ENCODE measurements at places on chromosomes 5 and 9.

DNA sequence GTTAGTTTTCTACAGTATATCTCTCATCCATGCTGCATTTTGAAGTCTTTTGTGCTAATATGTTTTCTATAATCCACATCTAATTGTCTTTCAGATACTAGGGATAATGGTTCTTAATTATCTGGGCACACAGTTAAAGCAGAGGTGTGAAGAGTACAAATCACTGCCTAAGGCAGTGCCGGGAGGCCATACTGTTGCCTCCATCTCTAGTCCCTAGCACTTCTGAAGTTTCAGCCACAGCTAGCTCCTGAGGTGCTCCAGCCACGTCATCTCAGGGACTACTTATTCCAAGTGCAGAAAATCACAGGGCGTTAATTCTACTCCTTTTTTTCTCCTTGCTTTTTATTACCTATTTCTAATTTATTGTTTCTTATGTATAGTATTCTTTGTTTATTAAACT is 760.0 kb upstream of the FAM174A start:
- DNase-seq, result no peak

- DNase-seq, result no peak
These were observed 1.2 kb upstream of the RLN2 start for GRCh38 chr9:5305741-5306140.

GRCh38 chr9:26310294-26310693 is 582.3 kb downstream of the CAAP1 start:
- no peak for DNase-seq

- no peak for DNase-seq
These were observed 127.8 kb downstream of the KCNIP1 start for GRCh38 chr5:170631466-170632195.

- DNase-seq, result no peak
These were observed 7.1 kb downstream of the PRKAA1 start for GRCh38 chr5:40790947-40791593.

DNA sequence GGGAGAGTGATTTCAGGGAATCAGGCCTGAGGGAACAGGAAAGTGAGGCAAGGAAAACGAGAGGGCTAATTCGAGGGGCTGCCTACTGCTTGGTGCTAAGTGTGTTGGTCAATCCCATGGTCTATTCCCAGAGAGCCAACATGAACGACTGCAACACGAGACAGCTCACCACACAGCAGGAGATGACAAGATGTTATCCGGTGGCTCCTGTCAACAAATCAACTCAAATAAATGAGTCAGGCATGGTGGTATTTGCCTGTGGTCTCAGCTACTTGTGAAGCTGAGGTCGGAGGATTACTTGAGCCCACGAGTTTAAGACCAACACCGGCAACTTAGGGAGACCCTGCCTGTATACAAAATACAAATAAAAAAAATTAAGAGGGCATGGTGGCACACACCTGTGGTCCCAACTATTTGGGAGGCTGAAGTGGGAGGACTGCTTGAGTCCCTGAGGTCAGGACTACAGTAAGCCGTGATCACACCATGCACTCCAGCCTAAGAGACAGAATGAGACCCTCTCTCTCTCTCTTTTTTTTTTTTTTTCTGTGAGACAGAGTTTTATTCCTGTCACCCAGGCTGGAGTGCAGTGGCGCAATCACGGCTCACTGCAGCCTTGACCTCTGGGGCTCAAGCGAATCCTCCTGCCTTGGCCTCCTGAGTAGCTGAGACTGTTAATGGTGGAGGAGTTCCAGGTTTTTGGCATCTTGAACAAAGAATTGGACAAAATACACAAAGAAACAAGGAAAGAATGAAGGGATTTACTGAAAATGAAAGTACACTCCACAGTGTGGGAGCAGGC is 9.0 kb upstream of the FAF2 start:
- no peak for DNase-seq

DNA sequence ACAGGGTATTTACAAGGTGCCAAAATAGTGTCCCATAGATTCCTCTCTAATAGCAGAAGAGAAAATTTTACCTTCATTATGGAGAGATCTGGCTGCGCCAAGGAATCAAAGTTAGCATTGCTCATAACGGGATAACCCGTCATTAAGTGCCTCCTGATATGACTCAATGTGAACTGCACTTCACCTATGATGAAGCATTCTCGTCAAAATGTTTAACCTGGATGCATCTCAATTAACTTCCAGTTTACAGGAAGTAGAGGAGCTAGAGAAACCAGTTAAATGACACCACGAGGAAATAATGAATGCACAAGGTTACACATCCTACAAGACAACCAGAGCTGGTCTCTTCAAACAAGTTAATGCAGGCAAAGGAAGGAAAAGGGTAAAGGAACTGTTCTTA is 17.2 kb downstream of the FBXW11 start:
- DNase-seq, result no peak

DNA sequence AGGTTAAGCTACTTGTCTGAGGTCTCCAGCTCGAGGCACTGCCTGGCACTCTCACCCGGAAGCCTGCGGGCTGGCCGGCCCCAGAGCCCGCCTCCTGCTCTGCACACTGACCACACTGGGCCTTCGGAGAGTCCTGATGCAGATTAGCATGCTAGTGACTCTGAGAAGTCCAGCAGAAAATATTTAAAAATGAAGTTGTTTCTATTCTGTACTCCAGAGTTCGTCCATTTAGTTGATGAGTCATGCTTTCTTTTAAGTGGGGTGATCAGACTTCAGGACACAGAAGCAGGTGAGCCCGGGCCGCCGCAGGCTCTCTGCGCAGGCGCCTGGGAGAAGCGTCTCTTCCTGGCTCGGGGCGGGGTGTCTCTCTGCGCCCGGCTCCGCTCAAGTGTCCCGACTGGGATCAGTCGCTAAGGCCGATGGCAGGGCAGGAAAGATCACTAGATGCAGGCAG is 32.5 kb downstream of the FAM240B start:
- DNase-seq, result peak; percentile 55

- DNase-seq, result no peak
These were observed 22.1 kb downstream of the TRMO start for GRCh38 chr9:97900103-97900737.

GRCh38 chr5:3853362-3853761 is 257.7 kb downstream of the IRX1 start:
- DNase-seq, result no peak

DNA sequence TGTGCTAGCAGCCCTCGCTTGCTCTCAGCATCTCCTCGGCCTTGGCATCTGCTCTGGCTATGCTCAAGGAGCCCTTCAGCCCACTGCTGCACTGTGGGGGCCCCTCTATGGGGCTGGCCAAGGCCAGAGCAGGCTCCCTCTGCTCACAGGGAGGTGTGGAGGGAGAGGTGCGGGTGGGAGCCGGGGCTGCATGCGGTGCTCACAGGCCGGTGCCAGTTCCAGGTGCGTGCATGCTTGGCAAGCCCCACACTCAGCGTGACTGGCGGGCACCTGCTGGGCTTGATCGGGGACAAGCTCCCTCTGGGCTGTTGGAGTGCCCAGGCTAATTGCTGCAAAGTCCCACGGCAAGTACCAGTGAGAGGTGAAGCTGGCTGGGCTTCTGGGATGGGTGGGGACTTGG is 170.5 kb downstream of the TRIM36 start:
- no peak for DNase-seq

DNA sequence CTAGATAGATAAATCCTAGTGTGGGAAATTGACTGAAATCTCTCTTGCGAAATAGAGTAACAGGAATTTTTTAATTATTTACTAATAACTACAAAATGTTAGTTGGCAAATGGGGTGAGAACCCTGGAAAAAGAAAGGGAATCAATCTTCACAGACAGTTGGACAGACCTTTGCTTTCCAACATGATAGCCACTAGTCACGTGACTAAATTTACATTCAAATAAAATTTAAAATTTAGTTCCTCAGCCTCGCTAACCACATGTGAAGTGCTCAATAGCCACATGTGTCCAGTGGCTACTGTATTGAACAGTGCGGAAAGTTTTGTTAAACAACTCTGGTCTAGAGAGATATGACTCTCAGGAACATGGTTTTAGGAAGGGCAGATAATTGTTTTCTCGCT is 289.9 kb upstream of the RASA1 start:
- DNase-seq, result no peak

DNA sequence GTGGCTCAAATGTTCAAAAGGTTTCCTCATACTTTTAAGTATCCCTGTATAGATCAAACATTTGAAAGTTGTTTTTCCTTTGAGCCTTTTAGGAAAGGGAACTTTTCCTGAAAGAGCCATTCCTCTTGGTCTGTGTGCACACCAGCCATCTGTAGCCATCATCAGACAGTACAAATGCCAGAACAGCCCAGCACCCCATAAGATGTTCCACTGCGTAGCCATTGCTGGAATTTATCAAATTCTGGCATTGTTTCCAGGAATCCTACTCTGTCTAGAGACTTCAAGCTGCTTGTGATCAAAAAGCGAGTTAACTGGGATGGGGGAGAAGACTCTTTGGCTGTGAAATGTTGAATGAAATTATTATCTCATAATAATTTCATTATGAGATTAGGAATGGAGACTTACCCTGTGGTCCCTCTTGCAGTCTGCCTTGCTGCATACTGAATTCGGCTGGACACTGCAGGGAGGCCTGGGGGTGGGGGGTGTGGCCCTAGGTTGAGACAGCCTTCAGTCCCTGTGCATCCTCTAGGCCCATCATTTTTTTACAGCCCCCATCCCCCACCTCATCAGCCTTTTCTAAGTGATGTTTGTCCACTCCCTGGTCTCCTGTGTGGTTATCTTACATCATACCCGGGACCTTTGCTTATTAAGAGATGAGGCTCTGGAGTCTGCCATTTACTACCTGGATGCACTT is 99.8 kb downstream of the RALGPS1 start:
- DNase-seq, result no peak

DNA sequence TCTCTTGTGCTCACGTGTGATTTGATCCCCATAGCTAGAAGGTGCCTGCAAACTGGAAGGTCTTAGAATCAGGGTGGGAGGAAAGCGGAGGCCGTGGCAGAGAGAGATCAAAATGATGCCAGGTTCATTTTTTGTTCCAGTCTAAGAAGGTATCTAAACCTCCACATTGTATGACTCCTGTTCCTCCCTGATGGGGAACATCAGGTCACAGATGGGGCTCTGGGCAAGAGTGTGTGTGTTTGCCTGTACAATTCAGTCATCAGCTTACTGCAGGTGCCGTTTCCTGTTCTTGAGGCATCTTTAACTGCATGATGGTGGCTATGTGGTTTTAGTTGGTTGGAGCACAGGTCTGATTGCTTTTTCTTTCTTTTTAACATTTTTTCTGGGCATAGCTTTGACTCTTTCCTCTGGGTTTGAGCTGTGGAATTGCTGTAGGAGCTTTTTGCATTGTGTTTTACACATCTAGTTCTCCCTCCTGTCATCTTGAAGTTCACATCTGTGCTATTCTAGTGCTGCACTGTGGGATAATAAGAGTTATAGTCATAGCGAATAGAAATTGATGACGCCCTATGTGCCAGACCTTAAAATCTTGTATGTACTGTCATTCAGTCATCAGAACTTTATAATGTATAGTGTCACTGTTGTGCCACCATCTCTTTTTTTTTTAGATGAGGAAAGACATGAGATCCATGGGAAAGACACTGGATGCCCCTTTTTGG is 30.8 kb downstream of the ARHGAP26 start:
- no peak for DNase-seq

DNA sequence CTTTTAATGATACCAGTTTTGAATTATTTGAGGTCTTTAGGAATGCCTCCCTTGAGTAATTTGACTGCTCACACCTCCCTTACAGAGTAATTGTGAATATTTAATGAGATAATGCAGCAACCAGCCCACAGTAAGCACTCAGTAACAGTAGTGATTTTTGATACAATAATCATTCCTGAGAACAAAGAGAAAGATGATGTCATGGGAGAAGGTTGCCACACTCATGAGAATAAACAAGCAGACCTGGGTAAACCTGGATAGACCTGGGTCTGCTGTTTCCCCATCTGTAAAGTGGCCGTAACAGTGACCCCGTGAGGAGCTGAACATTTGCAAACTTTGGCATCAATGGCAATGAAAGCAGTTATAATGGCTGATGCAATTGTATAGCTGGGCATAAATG is 4.2 kb downstream of the C1QTNF2 start:
- DNase-seq, result no peak

- DNase-seq, result no peak
These were observed 78.3 kb upstream of the ZNF608 start for GRCh38 chr5:124824637-124825158.

DNA sequence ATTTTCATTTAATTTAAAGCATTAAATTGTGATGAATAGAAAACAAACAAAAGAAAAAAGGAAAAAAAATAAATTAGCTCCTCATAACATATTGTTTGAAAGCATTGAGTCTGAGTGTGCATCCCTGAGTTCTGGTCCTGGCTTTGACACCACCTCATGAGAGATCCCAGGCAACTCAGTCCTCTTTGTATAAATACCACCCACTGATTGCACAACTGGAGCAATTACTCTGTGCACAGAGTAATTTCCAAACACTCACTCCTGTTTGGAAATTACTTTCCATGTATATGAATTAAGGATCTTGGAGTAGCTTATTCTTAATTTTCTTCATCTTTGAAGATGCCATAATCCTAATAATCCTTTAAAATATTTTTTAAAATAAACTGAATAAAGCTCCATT is 59.4 kb upstream of the C5orf46 start:
- no peak for DNase-seq

DNA sequence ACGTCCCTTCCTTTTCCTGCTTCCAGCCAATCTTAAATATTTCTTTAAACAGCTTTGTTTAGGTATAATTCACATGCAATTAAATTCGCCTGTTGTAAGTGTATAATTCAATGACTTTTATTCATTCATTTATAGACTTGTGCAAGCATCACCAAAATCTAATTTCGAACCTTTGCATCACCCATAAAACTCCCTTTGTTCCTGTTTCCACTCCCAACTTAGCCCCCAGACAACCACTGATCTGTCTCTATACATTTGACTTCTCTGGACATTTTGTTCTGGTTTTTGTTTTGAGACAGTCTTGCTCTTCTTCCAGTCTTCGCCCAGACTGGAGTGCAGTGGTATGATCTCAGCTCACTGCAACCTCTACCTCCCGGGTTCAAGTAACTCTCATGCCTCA is 71.5 kb downstream of the NR6A1 start:
- DNase-seq, result no peak

- DNase-seq, result no peak
These were observed 14.3 kb downstream of the LHX3 start for GRCh38 chr9:136190656-136191055.

DNA sequence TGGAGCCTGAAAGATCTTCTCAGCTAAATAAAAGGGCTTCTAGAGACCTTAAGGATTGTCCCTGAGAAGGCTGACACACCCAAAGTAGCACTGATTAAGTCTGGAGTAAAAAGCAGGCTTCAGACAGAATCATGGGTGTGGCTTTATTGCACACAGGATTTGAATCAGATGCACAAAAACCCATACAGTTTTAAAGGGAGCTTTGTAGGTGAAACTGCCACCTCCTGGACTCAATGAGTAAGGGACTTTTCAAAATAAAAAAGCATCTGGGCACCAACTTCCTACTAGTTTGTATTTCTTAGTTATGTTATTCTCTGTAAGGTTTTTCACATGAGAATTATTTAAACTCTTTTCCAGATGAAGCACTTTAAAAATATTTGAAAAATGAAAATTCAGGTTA is 129.4 kb downstream of the EDIL3 start:
- no peak for DNase-seq

DNA sequence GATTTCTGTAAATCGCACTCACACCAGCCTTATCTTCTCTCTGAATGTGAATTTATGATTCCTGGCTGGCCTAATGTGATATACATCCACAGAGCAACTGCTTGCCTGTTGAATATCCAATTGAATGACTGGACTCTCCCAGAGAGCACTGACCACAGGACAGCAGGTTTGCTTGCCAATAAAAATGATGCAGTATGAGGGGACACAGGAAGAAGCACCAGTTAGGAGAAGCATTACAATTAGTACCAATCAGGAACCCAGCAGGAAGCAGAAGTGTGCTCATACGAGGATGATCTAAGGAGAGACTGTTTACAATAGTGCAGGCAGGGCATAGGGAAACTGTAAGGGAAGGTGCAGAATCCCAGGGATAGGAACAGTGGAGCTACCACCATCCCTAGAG is 127.2 kb upstream of the ZNF366 start:
- DNase-seq, result no peak

All from C1 segment of cervical spinal cord (tissue), 14 donors.